ENCODE measurements at places on chromosomes 5 and 9.
A peak's percentile ranks its signal among the peaks of the same experiment; 100 is the strongest.

DNA sequence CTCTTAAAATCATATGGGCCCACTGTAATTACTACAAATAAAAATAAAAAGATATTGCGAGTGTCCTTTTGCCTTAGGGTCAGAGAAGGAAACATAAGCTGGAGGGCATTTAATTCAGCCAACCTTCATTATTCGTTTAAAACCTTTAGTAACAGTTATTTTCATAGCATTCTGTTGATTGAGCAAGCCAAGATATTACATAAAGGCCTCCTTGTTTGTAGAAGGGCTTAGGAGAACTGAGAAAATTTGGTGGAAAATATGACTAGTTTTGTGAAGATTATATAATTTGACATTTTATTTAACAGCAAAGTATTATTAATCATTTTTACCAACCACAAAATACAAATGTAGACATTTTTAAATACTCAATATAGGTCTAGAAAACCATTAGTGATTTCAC lies 62.2 kb downstream of the COX7C start:
- no peak for DNase-seq

DNA sequence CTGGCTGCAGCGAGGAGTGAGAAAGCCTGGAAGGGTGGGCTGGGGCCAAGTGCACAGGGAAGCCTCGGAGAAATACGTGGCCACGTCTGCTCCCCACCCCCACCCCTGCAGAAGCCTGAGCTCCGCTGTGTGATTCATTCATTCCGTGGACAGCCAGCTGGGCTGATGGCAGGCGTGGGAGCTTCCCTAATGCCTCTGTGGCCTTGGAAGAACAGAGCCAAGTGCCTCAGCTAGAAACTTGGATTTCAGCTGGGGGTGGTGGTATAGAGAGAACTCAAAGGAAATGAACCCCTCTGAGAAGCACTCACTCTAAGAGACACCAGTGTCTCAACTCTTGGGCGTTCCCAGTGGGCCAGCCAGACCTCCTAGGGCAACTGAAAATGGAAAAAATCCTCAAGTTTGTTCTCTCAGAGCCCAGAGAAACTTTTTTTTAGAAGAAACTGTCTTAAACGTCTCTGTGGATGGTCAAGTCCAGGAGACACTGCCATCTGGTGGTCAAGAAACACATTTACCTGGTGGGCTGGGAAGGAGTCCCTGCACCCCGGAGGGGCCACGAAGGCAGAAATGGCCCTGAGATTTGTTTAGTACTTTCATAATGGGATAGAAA lies 18.0 kb downstream of the ATOX1 start:
- peak; percentile 88 for DNase-seq

GRCh38 chr9:36818242-36818938 lies 215.7 kb downstream of the PAX5 start:
- no peak for DNase-seq

GRCh38 chr5:5929291-5930020 lies 448.9 kb downstream of the MED10 start:
- DNase-seq: no peak

GRCh38 chr9:1938675-1939170 lies 76.4 kb upstream of the SMARCA2 start:
- DNase-seq: no peak

DNA sequence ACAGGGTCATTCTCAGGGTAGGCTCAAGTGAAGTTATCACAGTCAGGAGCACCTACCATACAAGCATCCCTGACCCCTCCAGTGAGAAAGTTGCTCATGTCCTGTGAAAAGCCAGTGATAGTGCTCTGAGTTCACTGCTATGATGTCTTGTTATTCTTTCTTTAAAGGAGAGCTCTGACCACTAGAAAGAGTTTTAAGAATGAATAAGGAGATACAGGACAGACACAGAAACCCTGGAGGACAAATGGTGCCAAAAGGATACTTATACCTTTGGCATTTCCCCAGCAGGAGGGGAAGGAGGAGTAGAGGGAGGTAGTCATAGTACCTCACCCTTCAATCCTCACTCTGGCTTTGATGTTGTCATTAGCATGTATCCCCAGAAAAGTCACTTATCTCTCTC lies 84.0 kb upstream of the AGXT2 start:
- no peak for DNase-seq

Data from skin of body (tissue), 3 donors.